ENCODE measurements at places on chromosomes 16 and 17.

GRCh38 chr17:75504347-75505151, 10.8 kb downstream of the CASKIN2 start:
- DNase-seq, result no peak

- DNase-seq, result no peak
These were observed 17.9 kb upstream of the HEXD start for GRCh38 chr17:82400206-82400605.

DNA sequence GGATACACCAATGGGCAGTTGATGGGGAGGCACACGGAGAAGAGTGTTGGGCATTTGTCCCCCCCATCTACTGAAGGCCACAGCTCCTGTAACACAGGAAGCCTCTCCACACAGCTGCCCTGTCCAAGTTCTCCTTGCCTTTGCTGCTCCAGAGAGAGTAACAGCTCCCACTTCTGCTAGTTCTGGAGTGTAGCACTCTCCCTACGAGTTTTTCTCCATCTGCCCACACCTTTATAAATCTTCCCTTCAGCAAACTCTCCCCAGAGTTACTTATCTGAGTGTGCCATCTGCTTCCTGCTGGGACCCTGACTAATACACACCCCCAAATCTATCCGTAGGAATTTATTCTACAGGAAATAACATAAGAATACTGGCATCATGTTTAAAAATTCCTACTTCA, 42.6 kb upstream of the ERN1 start:
- no peak for DNase-seq

DNA sequence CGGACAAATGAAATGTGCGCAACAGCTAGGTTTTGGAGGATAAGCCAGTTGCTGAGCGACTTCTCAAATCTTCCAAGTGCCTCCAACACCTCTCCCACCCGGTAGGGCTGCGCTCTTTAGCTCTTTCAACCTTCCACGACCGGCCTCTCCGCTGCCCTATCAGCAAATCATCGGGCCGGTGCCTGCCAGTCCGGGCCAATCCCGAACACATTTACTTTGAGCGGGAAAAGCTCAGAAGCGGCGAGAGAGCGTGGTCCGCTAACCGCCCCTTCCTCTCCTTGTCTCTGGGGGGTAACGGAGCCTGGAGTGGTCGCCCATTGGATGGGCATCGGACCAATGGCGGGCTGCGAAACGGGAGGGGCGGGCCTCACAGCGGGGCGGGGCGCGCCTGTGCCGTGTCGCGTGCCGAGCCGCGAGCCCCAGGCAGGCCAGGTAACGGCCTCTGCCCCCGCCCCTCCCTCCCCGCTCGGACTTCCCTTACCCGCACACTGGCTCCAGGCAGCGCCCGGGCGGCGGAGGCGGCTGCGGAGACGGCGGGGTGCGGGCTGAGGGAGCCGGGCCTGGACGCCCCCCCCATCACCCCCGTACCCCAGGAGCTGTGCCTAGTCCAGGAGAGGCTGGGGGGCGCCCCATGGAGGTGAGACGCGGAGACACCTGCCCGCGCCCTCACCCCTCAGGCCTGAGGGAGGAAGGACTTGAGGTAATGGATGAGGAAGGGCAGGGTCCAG, at the start of gene MEIOC:
Gene MEIOC, plus strand, starts transcription at position 486 of the 728 bp plus-strand sequence. Its CDS starts 146 bp downstream, at position 632.
- no peak for DNase-seq

DNA sequence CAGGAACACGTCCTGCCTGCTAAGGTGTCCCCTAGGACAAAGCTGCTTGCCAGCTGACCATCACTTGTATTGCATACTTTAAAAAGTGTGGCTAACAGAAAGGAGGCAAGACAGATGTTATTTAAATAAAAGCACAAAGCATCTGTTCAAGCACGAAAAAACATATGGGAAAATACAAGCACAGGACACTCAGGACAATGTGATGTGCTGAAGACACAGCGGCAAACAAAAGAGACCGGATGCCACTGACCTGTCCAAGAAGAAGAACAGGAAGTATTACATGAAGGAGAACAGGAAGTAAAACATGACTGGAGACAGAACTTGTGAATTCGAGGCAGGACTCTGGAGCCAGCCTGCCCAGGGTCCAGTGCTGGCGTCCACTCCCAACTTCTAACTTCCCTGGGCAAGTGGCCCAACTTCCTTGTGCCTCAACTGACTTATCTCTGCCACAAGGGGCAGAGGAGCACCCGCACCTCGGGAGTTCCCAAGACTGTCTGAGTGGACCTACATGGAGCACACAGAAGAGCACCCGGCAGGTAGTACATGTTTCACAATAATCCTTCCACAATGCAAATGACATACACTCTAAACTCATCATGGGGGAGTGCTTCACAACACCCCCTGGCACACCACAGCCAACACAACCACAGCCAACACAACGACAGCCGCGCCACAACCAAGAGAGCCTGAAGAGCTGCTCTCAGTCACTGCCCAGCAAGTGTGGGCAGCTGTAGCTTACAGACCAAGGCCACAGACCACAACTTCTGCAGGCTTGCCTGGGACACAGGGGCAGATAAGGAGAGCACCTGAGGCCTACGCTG, 36.6 kb downstream of the ANKRD11 start:
- DNase-seq, result no peak

DNA sequence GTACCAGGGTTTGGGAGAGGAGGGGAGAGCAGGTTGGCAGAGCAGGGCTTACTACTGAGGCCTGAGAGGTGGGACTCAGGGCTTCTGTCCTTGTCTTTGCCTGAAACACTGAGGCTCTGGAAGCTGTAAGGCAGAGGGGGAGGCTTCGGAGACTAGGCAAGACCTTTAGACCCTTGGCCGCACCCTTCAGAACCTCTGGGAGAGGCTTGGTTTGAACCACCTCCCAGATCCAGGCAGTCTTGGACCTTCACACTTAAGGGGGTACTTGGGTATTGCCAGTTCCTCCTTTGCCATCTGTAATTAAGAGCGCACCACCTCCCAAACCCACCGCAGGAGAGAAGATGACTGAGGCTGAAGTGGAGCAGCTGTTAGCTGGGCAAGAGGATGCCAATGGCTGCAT, 12.9 kb downstream of the MYL4 start:
- DNase-seq, result no peak

- no peak for DNase-seq
These were observed 14.8 kb downstream of the PSMD3 start for GRCh38 chr17:39995438-39995837.

GRCh38 chr16:50315346-50315997, 49.1 kb downstream of the ADCY7 start:
- no peak for DNase-seq

DNA sequence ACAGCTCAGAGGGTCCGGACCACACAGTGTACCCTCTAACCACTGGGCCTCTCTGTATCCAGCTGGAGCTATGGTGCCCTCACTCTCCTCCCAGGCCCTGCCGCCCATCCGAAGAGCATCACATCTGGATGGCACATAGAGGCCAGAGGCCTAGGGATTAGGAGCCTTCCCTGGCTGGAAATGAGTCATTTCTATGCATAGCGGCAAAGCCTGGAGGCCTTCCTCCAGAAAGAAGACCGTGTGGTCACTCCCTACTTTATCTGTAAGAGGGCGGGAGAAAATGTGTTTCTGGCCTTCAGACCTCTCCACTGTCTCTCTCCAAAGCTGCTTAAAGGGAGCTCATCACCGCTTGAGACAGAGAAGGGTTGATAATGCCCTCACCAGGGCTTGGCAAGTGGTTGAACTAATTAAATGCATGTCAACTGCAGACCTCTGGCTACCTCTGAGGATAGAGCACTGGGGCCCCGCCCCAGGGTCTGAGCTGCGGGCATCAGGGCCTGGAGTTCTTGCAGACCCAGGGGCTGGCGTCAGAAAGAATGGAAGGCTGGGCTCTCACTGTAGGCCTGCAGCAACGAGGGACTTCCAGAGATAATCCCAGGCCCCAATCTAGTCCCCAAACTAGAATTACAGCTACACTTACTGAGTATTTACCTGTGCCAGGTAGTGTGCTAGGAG, 122.2 kb downstream of the IRX5 start:
- DNase-seq, result peak; percentile 7

- no peak for DNase-seq
These were observed 210.7 kb upstream of the NLRP1 start for GRCh38 chr17:5794881-5795506.

DNA sequence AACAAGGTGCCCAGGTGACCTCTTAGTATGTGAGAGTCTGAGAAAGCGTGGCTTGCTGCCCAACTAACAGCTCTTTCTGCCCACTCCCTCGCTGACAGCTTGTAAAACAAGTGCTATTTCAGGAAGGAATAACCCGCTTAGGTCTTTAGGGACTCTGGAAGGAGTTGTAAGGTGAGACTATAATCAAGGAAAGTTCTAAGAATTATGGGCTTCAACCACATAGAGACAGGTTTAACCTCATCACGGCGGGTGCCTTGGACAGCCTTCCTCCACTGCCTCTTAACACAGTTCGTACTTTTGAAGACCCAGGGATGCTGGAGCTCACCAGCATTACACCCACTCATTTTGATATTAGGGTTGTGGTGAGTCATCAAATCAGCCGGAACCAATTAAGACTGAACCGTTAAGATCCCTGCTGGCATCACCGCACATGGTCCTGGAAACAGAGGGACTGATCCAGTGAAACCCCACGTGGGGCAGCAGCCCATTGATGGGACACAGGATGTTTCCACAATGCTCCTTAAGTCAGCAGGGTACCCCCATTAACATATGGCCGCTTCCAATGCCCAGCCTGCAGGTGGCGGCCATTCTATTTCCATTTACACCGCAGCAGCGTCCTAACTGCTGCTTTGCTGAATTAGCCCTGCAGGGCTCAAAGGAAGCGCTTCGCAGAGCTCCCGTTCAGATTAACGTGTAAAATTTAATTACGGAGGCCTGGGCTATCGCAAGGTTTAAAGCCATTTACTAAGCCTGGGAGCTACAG, 176.6 kb upstream of the SDK2 start:
- DNase-seq, result no peak

DNA sequence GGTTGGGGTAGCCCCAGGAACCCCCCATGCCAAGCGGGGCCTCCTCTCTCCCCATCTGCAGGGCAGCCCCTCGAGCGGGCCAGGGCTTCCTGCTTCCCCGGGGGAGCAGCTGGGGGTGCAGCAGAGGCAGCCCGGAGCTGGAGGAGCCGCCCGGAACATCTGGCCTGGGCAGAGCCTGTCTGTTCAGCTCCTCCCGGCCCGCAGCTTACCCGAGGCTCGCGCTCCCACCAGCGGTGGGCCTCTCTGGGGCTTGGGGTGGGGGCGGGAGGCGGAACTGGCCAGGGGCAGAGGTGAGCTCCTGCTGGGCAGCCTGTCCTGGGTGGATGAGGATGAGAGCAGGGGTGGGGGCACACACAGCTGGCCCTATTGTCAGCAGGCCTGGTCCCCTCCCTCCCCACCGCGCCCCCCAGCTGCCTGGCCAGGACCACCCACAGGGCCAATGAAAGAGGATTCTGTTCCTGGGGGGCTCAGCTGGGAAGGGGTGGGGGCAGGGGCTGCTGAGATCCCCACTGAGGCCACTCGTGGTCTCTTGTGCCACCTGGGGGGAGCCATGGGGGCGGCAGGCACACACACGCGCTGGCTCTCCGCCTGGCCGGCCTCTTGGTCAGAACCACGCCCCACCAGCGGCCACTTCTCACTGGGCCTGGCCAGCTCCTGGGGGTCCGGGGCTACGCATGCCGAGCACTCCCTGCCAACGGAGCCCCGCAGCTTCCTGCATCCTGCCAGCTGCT, 34.7 kb downstream of the BAHCC1 start:
- DNase-seq, result no peak

- no peak for DNase-seq
These were observed 123.5 kb upstream of the ZFHX3 start for GRCh38 chr16:73171380-73171779.

DNA sequence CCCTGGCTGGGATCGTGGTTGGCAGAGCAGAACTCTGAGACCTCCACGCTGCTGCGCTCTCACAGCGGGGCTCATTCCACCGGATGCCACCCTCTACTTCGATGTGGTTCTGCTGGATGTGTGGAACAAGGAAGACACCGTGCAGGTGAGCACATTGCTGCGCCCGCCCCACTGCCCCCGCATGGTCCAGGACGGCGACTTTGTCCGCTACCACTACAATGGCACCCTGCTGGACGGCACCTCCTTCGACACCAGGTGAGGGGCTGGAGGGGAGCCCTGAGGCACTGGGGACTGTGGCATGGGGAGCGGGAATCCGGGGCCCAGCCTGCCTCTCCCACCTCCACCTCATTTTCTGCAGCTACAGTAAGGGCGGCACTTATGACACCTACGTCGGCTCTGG, 5.2 kb downstream of the FKBP10 start:
- no peak for DNase-seq

GRCh38 chr16:79599837-79600637, 500 bp downstream of the MAF start:
- no peak for DNase-seq

DNA sequence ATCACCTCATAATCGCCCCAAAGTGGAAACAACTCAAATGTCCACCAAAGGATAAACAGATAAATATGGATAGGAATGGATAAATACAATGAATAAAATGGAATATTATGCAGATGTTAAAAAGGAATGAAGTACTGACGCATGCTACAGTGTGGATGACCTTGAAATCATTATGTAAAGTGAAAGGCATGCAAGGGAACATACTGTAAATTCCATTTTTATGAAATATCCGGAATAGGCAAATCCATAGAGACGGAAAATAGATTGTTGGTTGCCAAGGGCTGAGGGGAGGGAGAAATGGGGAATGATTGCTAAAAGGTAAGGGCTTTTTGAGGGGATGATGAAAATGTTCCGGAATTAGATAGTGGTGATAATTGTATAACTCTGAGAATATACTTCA, 36.0 kb downstream of the STAT5B start:
- no peak for DNase-seq

DNA sequence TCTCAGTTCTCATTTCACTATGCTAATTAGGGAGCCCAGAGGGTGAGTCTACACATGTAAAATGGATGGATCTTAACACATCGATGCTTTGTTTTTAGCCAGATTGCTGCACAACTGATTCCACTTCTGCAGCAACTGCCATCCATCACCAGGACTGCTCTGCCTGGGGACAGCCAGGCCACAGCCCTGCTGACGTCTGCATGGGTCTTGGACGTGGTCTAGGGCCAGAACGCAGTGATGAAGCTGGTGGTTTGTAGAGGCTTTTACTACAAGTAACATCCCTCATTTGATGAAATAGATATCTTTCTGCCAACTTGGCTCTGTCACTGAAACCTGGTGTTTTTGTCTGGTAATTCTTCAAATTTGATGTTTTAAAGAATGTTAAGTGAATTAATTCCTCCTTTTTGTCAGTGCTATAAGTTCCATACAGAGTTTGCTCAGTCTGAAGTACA, 50.6 kb downstream of the MARCHF10 start:
- DNase-seq, result no peak

- DNase-seq, result no peak
These were observed 13.9 kb downstream of the CD300A start for GRCh38 chr17:74480290-74480689.

DNA sequence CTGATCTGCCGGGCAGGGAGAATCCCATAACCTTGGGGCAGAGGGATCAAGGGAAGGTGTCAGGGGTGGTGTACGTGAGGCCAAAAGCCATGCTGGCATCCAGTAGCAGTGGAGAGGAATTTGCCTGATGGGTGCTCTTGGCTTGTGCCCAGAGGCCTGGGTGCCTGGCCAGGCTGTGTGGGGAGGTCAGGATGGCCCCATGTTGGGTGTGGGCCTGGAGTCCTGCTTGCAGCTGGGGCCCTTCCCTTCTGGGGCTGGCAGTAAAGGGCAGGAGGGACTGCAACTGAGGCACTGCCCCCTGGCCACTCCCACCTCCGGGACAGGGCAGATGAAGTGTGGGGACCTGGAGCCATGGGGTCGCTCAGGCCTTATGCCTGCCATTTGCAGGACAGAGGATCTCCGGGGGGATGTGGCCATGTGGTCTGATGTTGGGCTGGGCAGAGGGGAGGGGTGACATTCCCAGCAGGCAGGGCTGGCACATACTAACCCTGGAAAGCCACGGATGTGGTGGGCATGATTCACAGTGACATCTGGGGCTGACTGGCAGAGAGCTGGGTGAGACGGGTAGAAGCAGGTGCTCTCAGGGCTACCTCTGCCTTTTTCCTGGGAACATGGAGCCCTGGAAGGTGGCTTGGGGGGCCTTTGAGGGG, 3.5 kb downstream of the FMNL1 start:
- DNase-seq, result peak; percentile 93
